ENCODE measurements at places on chromosomes 6 and 20.

DNA sequence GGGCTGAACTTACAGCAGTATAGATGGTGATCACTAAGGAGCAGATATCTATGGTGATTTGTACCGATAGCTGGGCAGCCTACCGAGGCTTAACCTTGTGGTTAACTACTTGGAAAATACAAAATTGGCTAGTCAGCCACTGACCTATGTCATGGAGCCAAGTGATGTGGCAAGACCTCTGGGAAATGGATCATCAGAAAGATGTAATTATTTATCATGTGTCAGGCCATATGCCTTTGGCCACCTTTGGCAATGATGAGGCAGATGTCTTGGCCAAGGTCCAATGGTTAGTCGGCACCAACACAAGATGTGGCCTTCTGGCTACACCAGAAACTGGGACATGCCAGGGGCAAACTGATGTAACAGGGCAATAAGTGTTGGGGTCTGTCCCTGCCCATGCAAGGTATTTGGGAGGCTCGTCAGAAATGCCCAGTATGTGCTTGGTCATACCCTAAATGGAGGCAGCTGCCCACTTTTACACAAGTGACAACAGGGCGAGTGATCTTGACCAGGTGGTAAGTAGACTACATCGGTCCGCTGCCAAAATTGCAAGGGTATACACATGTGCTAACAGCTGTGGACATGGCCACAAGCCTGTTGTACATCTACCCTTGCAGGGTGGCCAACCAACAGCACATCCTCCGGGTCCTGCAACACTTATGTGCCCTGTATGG, 30.1 kb downstream of the HDDC2 start:
- no peak for DNase-seq

- DNase-seq, result no peak
Measured at GRCh38 chr6:128492386-128492785, 28.0 kb downstream of the PTPRK start.

GRCh38 chr6:37308069-37308815, 45.5 kb upstream of the RNF8 start:
- no peak for DNase-seq

DNA sequence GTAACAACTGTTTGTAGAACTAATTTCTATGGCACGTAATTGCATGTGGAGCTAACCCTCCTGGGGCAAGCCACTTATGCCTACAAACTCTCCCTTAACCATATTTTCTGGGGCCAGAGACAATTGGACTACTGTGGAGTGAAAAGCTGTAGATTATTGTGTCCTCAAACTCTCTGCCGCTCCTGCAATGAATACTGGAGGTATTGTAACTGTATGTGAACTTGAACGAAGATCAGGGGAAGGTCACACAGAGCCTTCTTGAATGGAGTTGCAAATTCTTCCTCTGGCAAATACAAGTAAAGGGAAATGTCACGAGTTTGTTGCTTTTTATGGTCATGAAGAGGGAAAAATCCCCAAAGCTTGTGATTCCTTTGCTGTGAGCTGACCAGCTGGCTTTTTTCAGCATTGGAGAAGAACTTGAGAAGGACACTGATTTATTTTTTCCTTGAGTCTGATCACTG, 18.2 kb downstream of the AKAP12 start:
- no peak for DNase-seq

- peak; percentile 84 for DNase-seq
Measured at GRCh38 chr6:7185561-7185960, 77.8 kb downstream of the RREB1 start.

- peak; percentile 41 for DNase-seq
Measured at GRCh38 chr6:117494283-117494682, 11.8 kb downstream of the DCBLD1 start.

DNA sequence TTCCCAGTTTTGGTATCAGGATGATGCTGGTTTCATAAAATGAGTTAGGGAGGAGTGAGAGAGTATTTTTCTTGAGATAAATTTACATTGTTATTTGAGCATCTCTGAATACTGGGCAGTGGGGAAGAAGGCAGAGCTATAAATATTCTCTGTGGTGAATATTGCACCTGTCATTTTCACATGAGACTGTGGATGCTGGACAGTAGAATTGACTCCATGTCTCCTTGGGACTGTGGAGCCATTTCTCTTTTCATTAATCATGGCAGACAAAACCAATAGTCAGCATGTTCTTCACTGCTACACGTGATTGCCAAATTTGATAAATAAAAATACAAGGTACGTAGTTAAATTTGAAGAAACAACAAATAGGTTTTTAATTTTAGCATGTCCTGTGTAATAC, 81.2 kb upstream of the PHACTR1 start:
- no peak for DNase-seq

GRCh38 chr6:3438190-3439167, 18.4 kb downstream of the SLC22A23 start:
- no peak for DNase-seq

DNA sequence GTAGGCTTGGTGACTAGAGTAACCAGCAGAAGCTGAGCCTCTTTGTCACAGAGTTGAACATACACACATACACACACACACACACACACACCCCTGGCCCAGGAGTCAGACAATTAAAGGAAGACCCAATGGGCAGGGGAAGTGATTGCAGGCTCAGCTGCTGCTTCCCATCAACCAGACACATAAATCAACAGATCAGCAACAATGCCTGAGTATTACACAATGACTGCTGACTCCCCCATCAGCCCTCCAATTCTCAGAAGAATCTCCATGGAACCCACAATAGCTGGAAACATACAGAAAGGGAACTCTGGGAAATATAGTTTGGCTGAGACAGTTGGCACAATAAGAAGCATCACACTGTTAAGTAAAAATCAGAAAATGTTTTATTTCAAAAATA, 270.4 kb upstream of the PLCB4 start:
- peak; percentile 75 for DNase-seq

DNA sequence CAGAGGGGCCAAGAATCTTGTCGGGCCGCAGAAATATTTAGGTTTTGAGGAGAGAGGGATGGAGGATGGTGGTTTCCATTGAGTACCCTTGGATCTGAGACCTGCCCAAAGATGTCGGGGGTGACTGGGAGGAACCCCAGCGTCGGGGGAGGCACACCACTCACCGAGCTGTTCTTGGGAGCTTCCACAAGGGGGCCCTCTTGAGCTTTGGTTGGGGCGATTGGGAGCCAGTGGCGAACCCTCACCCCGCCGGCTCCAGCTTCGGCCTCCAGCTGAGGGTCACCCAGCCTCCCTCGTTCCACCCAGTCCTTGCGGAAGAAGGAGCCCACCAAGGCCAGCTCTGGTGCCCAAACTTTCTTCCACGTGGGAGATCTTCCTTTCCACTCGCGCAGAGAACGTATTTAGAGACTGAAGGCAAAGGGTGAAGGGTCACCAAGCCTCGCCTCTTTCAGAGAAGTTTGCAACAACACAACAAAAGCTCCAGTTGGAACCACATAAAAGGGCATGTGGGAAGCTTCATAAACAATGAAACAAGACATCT, 33.6 kb downstream of the APCDD1L start:
- peak; percentile 5 for DNase-seq
